ENCODE measurements at places on chromosomes 3 and 15. TPM values are rescaled to one million over a fixed set of nuclear protein-coding genes. Genes with fewer than 3 reads are reported as not detected.

GRCh38 chr3:12393894-12394293, 90.4 kb upstream of the TSEN2 start:
- DNase-seq: no peak

Gene DUOX2
- total RNA-seq: 0.05 TPM

Gene C3orf85
- not detected for total RNA-seq

Gene NTRK3
- total RNA-seq: 1.6 TPM

GRCh38 chr3:143201045-143201444, 81.5 kb downstream of the CHST2 start:
- DNase-seq: no peak

Gene CSTA
- total RNA-seq: 0.74 TPM

- DNase-seq: no peak
Observed at GRCh38 chr15:86837294-86838061, 757.8 kb downstream of the AGBL1 start.

Gene WNT7A
- not detected for total RNA-seq

DNA sequence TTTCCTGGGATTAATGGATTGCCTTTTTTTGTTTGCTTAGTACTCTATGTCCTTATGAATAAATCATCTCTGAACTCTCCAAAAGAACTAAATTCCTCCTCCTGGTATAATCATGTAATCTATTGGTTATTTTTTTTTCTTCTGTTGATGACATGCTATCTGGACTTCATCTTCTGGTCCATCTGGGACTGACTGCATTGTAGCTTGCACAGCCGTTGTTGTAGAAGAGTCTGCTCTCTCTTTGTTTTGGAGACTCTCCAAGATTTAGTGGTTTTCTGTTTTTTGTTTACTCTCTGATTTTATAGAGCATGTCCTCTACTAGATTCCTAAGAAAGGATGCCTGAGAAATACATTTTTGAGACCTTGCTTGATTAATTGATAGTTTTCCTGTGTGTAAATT, 19.1 kb downstream of the IREB2 start:
- no peak for DNase-seq

Gene IL5RA
- not detected for total RNA-seq

GRCh38 chr15:77654975-77655374, 22.3 kb upstream of the LINGO1 start:
- no peak for DNase-seq

Gene NKTR
- 20.0 TPM for total RNA-seq

All from left ventricle myocardium inferior (tissue), 1 donor.